Trophoblast cell (in vitro differentiated cells and primary cell): ENCODE measurements at places on chromosomes 1 and 21.
A peak's percentile ranks its signal among the peaks of the same experiment; 100 is the strongest.

GRCh38 chr1:60984062-60984799 is 98.1 kb upstream of the NFIA start:
- no peak for DNase-seq

DNA sequence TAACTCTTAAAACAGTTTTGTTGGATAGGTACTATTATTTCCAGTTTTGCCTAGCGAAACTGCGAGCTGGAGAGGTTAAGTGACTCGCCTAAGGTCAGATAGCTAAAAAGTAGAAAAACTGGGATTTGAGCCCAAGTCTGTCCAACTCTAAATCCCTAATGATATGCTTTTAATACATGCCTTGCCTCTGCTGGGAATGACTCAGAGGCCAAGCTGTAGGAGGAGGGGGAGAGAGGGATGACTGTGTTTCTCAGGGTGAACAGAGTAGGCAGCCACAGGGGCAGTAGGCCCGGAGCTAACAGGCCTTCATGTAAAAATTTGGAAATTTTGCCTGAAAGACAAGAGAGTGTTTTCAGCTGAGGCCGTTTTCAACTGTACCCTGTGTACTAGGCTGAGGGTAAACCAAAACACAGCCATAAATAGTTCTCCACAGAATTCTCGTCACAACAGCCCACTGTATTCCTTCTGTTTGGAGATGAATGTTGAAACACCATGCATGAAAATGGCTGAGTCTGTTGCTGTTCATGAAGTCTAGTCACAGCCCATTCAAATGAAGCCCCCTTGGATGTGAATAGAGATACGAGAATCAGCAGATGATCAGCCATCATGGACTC is 107.5 kb upstream of the HOOK1 start:
- no peak for DNase-seq

- no peak for DNase-seq
Measured at GRCh38 chr21:22880573-22880972, 1882.4 kb downstream of the NCAM2 start.

DNA sequence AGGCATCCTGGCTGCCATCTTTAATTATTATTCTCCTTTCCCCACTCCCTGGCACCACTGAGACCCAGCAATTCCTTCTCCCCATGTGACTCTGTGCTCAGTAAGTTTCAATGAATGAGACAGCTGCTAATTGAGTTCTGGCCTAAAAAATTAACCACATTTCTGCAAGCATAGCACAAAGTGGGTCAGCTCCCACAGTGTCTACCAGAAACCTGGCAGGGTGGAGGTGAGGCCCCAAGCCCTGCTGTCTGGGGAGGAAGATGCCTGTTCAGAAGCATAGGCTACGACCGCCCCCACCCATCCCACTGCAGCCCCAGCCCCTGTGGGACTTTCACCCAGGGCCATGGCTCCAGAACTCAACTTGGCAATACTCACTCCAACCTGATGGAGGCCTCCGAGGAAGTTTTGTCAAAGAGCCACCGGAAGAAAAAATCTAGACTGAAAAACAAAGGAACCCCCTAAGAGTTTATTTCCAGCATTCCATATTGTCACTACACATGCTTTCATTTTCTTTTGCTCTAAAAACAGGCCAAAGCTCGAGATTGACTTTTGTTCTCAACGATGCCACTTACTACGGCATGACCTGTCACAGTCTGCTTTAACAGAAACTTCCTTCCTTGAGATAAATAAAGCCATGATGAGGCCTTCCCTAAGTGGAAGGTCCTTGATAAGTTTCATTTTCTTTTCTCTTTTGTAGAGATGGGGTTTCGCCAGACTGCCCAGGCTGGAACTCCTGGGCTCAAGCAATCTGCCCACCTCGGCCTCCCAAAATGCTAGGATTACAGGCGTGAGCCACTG is 26.5 kb downstream of the TMEM63A start:
- DNase-seq, result no peak

GRCh38 chr1:221849110-221849509 is 107.2 kb upstream of the DUSP10 start:
- peak; percentile 38 for DNase-seq

DNA sequence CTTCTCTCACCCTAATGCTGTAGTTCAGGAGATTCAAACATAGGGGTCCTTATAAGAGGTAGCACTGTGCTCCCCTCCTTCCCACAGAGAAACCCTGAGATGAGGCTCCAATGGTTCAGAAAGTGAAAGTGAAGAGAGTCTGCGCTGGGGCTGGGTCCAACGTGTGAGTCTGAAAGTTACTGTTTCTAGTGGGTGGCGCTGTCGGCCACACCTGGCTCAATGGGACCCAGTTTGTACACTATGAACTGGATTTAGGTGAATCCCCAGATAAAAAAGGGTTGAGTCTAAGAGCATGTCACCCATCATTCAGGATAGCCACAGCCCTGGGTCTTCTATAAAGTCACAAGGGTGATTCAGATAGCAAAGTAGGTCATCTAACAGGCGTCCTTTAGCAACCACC is 2.8 kb downstream of the SMCP start:
- no peak for DNase-seq

GRCh38 chr1:83839566-83840173 is 159.3 kb downstream of the TTLL7 start:
- DNase-seq, result no peak

DNA sequence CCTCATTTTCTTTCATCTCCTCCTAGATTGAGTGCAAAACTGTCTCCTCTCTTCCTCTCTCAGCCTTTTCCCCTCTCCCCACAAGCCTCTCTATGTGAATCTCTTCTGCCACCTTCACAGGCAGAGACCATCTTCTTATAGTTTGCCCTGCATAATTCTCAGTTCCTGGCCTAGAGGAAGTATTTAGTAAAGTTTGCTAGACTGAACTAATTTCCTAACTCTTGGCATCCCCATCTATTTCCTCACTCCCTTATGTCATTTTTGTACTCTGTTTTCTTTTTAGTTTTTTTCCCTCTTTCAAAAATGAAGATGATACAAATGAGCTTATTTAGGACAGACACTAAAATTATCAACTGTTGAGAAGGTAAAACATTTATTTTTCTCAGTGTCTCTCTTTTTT is 66.0 kb downstream of the XCL2 start:
- DNase-seq, result no peak

DNA sequence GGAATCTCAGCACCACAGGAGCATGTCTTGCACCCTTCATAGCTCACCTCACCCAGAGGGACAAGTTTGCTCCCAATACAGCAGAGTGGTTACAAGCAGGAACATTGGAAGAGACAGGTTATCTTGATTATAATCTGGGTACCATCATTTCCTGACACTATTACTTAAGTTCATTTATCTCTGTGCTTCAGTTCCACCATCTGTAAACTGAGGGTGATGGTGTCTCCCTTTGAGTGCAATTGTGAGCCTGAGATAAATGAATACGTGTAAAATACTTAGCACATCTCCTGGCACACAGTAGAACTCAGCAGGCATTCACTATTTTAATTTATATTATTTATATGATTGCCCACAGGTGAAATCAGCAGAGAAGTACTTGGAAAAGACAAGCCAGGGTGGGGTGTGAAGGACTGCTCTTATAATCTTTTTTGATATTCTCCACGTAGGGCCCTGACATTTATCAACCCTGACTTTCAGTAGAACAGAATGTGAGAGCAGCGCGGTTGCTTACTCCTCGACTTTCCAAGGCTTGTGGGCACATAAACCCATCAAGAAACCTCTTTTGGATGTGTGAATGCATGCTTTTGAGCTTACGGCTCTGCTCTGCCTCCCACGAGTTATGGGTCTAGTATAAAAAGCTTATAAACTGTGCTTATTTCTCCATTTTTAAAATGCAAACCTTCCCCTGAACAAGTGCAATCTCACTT is 34.9 kb downstream of the DUSP10 start:
- no peak for DNase-seq

- DNase-seq, result no peak
Measured at GRCh38 chr1:54475357-54475881, 69.2 kb upstream of the SSBP3 start.

- no peak for DNase-seq
Measured at GRCh38 chr1:52669696-52670095, 28.5 kb downstream of the COA7 start.

GRCh38 chr1:48785869-48786268 is 9.2 kb upstream of the BEND5 start:
- no peak for DNase-seq

GRCh38 chr1:180027949-180028445 is 73.4 kb downstream of the CEP350 start:
- peak; percentile 84 for DNase-seq
